Cortex of kidney (tissue), 1 donor: ENCODE measurements at places on chromosomes 7 and 10.

DNA sequence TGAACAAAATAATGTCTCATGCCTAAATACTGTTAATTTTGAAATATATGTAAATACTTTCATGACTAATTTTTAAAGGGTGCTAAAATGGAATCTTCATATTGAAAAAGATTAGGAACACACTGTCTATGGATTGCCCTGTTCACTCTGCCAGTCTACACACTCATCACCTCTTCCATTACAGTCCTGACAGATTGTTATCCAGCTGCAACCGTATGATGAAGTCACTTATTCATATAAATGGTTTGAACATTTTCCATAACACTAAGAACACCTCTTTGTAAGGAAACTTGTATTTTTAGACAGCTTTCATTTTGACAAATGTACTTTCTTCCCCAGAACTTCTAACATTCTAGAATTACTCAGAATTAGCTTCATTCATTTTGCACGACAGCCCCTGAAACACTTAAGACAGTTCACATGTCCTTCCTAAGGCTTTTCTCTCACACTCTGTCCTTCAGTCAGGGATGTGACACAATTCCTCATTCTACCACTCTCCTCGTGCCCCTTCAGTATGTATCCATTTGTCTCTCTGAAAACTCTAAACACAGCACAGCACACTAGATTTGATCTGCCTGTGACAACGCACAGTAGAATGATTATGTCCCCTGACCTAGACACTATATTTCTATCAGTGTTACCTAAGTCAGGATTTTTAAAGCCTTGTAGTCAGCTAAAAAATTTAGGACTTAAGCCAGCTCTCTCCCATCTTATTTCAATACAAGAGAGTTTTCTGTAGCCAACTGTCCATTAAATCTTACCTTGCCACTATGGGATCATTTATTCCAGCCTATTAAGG is 71.9 kb downstream of the ORC5 start:
- no peak for DNase-seq

GRCh38 chr10:29838539-29838938 is 203.8 kb upstream of the SVIL start:
- no peak for DNase-seq

DNA sequence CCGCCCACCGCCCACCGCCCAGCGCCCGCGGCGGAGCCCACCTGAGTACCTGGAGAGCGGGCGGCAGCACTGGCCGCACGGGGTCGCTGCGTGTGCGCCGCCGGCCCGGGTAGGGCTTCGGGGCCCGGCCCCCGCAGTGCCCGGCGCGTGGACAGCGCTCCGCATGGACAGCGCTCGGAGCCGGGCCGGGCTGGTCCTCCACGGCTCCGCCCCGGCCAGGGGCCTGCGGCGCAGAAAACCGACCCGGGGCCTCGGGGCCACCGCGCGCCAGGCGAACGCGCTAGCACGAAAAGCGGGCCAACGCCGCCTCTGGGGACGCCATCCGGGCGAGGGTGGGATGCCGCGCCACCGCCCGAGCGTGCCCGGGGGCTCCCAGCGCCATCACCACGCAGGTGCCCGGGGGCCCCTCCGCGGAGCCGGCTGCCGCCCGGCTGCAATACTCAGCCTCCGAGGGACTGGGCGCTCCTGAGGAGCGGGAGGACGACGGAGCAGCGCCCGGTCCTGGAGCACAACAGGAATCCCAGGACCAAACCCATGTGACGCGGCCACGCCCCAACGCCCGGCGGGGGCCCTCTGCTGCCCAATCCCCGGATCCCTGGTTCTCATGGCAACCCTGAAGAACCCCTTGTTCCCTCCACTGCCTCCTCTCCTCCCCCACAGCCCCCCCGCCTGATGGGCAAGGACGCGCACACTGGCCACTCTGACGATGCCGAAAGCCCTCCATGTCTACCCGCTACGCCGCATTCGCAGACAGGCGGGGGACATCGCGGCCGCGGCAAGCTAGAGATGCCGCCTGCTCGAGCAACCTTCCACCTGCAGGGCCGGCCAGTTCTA is at the start of gene GRB10:
TSS of gene GRB10 (minus strand) at position 522 of the 834 bp plus-strand sequence. CDS start 50,574 bp downstream, outside the sequence.
- DNase-seq: no peak

- DNase-seq: no peak
These were observed 287.4 kb upstream of the SEMA3D start for GRCh38 chr7:85474234-85474633.

GRCh38 chr10:88066876-88067275 is 203.5 kb downstream of the PTEN start:
- no peak for DNase-seq

- no peak for DNase-seq
These were observed 57.6 kb downstream of the ADCYAP1R1 start for GRCh38 chr7:31109751-31110150.

DNA sequence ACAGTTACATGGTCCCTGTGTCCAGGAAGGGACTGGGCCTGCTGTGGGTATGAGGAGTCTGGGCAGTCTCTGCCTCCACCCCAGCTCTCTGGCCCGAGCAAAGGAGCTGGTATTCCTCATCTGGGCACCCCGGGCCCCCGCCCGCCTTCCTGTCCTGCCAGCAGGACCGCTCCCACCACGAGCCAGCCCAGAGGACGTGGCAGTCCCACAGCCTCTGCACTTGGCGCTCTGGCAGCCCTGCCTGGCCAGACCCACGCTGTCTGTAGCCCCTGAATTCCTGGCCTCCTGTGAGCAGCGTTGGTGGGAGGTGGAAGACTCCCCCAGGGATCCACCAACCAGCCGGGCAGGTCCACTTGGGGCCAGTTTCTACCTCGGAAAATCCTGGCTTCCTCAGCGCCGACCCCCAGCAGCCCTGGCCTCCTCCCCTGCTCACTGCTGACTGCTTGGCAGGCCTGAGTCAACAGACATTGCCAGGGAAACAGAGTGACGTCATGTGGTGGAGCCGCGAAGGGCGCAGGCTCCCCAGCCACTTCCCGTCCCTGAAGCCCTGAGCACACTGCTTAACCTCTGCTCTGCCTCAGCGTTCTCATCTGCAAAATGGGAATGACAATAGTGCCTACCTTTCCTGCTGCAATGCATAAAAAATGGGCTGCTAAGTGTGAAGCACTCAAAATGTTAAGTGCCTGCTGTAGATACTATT is 21.6 kb upstream of the LIMK1 start:
- no peak for DNase-seq

DNA sequence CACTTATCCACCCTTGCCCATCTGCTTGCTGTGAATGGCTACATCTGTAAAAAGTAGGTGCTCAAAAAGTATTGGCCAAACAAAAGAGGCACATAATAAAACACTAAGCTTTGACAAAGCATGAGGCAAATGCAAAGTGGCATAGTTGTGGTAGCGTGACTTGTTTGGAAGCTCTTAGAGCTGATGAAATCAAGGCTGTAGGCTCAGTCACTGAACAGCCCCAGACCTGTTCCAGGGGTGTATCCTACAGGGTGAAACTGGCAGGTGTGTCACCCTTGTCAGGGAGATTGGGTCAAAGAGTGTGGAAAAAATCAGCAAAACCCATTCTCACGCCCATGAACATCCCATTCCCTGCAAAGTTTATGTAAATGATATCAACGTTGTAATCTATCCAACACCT is 427.4 kb downstream of the PLXNA4 start:
- DNase-seq: no peak

DNA sequence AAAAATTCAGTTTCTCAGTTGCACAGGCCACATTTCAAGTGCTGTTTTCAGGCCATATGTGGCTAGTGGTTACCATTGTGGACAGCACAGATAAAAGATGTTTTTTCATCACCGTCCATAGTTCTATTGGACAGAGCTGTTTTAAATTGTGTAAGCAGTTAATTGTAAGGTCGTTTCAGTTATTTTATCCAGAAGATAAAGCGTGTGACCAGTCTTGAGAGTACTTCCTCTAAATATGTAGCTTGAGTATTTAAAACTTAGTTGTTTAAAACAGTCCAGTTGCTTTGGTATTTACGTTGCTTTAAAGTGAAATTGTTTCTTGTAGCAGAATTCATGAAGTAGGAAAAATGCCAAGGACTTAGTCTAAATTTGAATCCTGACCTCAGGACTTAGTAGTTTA is 66.9 kb downstream of the ZNRF2 start:
- no peak for DNase-seq

DNA sequence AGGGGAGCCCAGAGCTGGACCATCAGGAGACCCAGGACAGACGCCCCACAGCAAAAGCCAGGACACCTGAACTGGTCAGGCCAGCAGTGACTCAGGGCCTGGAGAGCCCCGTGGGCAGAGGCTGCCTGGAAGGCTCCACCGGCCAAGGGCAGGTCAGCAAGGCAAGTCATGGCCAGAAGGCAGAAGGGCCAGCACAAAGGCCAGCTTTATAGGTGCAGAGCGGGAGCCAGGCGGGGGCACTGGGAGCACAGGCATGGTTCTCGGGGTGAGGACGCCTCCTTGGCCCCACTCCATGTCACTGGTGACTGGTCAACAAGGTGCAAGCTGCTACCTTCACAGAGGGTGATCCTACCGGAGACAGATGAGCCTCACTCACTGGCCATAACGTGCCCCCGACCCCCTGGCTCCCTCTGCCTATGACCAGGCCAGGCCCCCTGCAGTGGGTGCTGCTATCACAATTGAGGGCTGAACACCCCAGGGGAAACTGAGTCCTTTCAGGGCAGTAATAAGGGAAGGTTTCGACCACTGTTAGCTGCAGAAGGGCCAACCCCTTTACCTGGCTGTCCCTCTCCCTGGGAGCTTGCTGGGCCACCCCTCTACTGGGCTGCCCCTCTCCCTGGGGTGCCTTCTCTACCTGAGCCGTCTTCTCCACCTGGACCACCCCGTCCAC is 317.4 kb downstream of the PTPRN2 start:
- DNase-seq: no peak

DNA sequence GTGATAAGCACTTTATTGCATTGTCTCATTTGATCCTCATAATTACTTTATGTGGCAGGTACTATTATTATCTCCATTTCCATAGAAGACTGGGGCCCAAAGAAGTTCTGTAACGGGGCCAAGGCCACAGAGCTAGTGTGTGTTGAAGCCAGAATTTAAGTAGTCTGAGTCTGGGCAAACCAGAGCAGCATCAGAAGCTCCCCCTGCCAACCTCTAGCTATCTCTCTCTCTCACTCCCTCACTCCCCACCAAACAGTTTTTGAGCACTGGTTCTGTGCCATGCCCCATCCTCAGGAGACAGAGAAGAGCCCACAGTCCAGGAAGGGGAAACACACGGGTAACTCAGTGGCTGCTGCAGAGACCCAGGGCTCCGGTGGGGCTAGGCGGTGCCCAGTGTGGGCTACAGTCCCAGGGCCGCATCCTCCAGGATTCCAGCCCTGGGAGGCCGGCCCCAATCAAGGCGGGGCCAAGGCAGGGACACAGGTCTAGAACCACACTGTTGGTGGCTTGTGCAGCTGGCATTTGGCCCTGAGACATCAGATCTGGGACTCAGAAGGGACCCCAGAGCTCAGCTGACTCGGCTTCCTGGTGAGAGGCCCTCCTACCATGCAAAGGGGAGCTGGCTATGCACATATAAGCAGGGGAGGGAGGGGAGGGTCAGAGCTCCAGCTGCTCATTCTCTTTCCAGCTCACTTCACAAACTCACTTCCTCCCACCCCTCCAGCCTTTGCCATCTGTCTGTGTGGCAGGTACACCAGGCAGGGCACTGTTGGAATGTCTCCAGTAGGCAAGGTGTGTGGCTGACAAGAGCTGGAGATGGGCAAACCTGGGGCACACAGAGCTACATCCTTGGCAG is 34.4 kb downstream of the COL13A1 start:
- DNase-seq: no peak

- no peak for DNase-seq
These were observed 92.8 kb downstream of the TCF7L2 start for GRCh38 chr10:113042868-113043267.

- DNase-seq: no peak
These were observed 18.6 kb downstream of the COBL start for GRCh38 chr7:51297986-51298385.

GRCh38 chr7:128839751-128840177 is 9.6 kb downstream of the FLNC start:
- DNase-seq: no peak

GRCh38 chr7:148162808-148163207 is 427.8 kb upstream of the C7orf33 start:
- no peak for DNase-seq

DNA sequence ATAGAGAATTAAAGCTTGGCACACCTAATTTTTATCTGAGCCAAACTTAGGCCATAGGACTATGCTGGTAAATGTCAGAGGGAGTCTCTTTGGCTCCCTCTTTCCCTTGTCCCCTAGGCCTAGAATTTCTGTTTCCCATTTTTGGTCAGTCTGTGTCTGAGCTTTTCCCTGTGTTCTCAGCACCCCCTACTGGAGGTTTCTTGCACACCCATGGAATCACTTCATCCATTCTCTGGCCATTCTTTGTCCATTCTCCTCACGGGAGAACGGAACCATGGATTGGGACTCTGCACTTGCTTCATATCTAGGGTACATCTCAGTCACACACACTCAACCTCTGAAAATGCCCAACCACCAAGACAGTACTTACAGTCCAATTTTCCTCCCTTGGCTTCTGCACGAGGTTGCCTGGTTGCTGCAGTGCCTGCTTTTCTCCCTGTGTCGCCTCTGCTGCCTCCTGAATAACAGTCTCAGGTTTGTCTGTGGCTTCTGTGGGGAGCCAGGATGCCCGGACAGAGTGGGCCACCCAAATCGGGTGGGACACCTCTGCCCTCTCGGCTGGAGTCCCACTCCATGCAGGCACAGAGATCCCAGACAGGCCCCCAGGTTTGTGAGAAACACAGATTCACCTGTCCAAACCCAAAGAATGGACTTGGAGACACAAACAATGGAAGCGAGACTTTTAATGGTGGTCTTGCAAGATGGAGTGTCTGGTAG is 35.1 kb upstream of the DNAH11 start:
- DNase-seq: no peak

- DNase-seq: no peak
These were observed 82.8 kb downstream of the GATA3 start for GRCh38 chr10:8137272-8137681.

DNA sequence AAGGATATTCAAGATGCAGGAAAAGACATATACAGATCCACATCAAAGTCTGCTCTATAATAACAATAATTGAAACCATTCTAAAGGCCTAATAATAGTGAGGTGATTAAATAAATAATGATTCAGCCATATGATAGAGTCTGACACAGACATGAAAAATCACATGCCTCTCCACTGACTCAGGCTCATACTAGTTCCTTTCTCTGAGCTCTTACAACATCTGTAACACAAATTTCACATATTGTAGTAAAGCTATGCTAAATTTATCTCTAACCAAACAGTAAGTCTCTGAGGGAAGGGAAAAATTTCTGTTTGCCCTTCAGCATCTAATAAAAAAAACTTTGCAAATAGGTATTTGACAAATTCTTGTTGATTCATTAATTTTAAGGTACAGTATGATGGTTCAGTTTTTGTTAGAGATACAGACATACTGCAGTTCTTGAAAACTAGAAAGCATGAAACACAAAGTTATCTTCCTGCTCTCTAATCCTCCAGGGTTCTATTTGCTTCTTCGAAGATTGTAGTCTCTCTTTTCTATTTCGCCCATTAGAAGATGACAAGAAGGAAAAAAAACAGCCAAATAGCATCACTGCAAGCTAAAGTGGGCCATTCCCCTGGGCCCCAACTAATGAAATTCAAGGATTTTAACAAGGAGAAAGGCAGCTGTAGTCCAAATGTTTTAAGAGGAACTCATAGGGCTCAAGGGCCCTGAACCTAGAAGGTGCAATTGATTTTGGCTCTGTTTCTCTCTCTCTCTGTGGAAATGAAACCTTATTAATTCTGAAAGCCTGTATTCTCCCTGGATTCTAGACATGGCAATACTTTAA is 53.9 kb downstream of the CUBN start:
- no peak for DNase-seq
